ENCODE measurements at places on chromosomes 7 and 10. TPM values are rescaled to one million over a fixed set of nuclear protein-coding genes. Genes with fewer than 3 reads are reported as not detected.

- DNase-seq: no peak
These were observed 212.9 kb upstream of the SEMA3E start for GRCh38 chr7:83861876-83862275.

- no peak for DNase-seq
These were observed 369.9 kb upstream of the NRP1 start for GRCh38 chr10:33704214-33704830.

CYP2C9 gene
- polyA plus RNA-seq: 0.61 TPM

DNA sequence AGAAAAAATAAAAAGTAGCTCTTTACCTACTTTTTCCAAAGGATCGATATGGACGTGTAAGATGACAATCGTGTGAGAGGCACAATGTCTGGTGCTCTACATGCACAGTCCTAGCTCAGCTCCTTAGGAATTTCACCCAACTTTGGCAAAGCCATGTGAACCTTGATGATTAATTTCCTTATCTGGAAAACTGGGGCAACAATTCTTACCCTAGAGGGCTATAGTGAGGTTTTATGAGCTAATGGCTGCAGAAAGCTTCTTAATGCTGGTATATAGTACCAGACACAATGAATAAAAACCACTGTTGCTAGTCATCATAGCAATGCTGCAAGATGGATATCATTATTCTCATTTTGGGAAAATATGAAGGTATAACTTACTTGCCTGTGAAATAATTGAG is 202.7 kb downstream of the PARD3 start:
- DNase-seq: no peak

DNA sequence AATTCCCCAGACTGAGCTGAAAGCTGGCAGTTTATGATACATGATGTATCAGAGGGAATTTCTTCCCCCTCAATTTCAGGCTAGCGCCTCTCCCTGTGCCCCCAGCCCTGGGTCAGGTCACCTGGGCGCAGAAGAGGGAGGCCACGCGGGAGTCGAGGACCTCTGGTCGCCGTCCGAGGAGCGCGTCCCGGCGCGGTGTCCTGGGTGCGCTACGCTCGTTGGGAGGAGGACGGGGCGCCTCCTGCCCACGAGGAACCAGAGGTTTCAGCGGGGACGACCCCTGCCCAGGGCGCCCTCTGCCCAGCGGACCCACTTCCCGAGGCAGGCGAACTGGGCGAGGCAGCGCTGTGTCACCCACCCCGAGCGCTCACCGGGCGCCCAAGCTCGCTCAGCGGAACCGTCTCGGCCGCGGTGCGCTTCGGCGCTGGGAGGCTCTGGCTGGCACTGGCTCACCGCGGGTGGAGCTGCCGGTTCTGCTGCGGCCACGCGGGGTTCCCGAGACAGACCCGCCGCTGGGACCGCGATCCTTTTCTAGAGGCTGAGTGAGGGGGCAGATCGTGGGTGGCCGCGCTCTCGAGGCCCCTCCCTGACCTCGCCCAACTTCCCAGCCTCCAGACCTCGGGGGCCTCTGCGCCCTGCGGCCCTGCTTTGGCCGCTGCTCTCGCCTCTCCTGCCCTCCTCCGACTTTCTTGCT is at the start of gene FAM237B:
TSS of gene FAM237B (minus strand) at position 504 of the 694 bp plus-strand sequence. CDS start 1,556 bp downstream, outside the sequence.
- no peak for DNase-seq

DNA sequence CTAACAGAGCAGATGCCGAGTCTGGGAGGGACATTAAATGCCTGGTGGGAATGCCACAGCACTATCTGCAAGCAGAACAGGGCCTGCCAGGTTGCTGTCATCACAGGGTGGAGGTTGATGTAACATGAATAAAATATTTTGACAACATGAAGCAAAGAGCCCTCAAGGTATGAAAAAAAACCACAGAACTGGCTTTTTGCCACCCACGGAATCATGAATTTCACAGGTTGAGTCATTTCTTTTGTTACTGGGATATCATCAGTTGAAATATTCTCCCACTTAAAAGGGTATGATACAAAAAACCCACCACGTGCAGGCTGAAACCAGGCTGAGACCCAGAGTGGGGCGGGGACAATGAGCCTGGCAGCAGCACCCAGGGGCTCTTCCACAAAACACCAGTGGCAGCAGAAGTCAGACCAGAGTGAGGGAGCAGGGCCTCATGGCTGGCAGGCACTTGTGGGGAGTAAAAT is 220.1 kb downstream of the TNS3 start:
- DNase-seq: no peak

- no peak for DNase-seq
These were observed 383 bp upstream of the R3HCC1L start for GRCh38 chr10:98134117-98134430.

DNA sequence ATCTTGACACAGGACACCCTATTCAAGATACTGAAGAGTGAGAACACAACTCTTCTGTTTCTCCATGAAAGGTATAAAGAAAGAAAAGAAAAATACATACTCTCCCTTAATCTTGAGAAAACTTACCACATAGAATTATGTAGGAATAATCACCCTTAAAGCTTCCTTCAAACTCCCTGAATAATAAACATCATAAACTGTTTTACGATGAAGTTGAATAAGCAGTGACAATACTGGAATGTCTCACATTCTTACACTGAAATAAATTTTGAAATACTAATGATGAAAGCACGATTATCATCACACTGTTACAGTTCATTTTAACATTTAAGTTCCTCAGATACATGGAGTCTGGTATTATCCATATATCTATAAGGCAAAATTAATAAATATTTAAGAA is 306.2 kb downstream of the IPMK start:
- no peak for DNase-seq

DNA sequence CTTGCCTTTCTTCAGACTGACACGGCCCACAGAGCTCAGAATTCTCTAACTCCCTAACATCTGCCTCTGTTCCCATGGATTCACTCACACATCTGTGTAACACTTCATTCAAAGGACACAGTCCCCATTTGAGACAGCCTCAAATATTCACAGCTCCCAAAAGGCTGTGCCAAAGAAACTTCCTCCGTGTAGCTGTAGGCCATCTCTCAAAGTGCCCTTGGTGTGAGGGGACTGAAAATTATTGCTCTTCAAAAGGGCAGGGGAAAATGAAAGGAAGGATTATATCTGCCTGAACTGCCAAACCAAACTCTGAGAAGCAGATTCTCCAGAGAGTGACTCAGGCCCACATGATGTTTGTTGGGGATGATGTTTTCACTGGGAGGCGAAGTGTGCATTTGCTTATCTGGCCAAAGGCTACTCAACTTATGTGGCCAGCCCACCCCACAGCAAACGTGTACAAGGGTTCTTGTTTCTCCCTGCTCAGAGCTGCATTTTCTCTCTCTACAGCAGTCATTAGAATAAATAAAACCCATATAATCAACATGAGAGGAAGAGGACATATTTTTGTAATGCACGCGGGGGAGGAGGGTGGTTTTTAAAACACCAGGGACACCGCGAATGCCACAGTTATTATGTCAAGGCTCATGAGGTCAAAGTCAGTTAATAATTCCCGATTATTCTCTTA is 302.4 kb upstream of the NFE2L3 start:
- DNase-seq: no peak

TAS2R3 gene
- polyA plus RNA-seq: not detected

- DNase-seq: no peak
These were observed 678 bp downstream of the SH2B2 start for GRCh38 chr7:102287111-102287980.
